ENCODE measurements at places on chromosomes 7 and 10.
A peak's percentile ranks its signal among the peaks of the same experiment; 100 is the strongest.

DNA sequence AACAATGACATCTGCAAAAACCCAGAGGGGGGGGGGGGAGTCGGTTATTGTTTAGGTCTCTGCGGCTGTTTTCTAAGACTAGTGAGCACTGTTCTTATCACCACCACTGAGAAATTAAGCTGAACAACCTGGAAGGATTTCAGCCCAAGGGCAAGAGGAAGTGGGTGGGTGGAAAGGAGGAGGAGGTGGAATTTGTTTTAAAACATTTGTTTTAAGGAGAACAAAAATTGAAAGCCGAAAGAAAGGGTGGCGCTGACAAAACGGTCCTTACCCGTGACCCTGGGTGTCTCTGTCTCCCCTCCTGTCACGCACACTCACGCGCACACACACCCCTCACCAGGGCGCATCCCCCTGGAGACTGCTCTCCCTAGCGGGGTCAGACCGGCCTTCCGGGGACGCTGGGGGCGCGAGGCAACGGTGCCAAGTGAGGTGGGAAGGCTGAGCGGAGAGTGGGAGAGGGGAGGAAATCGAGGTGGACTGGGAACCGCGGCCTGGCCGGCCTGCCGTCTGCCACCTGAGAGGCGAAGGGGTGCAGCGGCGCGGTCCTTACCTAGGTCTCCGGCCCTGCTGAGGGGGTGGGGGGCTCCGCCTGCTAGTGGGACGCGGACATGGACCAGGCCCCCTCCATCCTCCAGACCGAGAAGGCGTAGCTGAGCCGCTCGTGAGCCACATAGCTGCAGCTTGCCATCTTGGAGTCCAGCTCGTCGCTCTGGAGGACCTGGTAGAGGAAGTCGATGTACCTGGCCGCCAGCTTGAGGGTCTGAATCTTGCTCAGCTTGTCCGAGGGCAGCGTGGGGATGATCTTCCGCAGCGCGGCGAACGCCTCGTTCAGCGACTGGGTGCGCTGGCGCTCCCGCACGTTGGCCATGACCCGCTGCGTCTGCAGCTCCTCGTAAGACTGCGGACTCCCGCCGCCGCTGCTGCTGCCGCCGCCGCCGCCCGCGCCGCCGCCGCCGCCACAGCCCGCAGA, 1.0 kb downstream of the TWIST1 start:
- no peak for DNase-seq

DNA sequence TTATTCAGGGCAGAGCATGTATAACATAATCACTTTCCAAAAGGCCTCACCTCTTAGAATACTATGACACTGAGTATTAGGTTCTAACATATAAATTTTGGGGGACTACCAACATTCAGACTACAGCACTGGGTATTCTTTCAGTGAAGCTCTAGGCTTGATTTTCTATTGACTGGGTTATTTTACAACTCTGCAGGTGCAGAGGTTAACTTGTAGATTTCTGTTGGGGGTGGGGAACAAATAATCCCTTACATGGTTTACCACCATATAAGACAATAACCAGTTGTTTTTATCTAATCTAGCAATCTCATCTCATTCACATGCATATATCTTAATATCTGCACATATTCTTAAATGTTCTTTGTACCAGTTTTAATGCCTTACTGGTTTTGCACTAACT, 73.9 kb downstream of the ATE1 start:
- DNase-seq = no peak

GRCh38 chr7:70616821-70617220, 515.1 kb upstream of the GALNT17 start:
- DNase-seq = no peak

DNA sequence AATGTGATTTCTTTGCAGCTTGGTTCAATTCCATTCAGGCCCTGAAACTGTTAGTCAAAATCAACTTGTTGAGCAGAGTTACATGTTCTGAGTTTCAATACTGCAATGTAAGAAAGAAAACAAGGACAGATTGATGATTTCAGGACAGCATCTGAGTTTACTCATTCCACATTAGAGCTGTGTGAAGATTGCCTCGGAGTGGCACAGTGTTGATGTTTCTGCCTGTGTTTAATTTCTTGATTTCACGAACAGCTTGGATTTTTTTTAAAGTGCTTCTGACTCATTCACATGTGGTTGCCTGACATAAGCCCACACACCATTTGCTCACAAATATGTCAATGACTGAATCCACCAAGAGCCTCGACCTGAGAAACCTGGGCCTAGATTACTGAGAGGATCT, 101.2 kb upstream of the PARD3 start:
- DNase-seq = no peak

DNA sequence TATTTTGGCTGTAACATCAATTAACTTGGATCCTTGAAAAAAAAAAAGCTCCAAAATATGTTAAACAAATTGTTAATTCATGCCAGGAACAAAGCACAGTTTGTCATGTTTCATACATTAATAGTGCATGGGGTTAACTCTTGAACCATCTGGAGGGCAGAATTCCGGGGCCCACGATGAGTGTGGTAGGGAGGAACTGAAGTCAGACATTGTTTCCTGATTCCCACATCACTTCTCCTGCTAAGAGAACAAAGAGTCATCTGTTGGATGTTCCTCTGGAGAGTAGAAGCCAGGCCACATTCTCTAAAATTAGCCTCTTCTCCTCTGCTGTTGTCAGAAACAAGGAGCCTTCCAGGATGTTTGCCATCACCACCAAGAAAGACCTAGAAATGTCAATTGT, 54.6 kb downstream of the TMEM178B start:
- no peak for DNase-seq

DNA sequence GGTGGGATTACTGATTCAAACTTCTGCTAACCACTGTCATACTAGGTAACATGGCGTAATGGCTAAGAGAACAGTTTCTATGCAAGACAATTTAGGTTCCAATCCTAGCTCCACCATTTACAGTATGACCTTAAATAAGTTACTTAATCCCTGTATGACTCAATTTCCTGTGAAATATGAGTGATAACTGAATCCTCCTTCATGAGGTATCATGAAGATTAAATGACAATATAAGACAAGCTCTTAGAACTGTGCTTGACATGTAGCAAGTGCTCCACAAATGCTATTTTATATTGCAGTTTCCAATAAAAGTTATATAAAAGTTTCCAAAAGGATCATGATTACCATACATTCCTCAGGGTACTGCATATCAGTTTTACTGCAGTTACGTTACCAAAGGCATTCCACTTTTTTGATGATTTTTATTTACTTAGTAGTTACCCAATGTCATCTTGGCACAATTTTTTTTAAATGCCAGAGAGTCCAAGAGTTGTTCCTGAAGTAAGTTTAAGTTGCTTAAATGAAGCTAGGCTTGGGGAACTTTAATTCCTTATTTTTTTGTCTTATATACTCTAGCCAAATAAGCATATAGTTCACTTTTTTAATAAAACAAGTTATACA, 7.1 kb downstream of the DOCK4 start:
- DNase-seq = no peak

- no peak for DNase-seq
Measured at GRCh38 chr10:47207281-47207615, 92.7 kb upstream of the GDF10 start.

DNA sequence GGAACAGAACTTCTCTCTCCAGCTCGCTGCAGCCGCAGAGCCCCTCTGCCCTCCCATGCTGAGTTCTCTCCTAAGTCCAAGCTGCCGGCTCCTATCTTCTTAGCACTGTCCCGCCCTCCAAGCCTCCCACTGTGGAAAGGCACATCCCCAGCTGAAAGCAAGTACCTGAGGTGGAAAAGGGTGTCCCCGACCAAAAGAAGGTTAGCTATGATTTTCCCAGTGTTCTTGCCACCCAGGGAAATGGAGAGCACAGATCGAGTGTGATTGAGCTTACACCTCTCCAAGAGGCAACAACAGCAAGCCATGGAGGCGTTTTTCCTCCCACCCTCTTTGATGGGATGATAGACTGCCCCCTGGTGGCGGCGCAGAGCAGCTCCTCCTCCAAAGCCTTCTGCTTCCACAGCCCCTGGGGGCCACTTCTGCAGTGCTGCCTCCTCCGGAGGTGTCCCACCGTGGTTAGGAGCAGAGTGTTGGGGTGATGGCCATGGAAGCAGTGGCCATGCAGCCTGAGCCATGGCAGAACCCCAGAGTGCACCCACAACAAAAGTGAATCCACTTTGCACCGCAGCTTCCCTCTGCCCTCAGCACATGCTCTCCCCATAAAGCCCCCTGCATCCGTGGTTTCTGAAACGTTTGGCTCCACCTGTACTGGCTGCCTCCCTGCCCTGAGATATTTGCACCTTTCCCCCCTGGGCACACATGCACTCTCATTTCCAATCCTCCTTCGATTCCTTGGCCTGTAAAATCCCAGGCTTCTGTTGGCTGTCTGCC, 143.1 kb upstream of the STK17A start:
- peak; percentile 26 for DNase-seq

GRCh38 chr10:49271346-49271745, 27.6 kb upstream of the C10orf71 start:
- DNase-seq = no peak

- no peak for DNase-seq
Measured at GRCh38 chr10:74753442-74754211, 72.8 kb upstream of the KAT6B start.

- no peak for DNase-seq
Measured at GRCh38 chr10:44334621-44335184, 50.2 kb downstream of the CXCL12 start.

- no peak for DNase-seq
Measured at GRCh38 chr10:78028438-78029268, 662 bp downstream of the POLR3A start.

- DNase-seq = no peak
Measured at GRCh38 chr7:14438366-14438765, 448.9 kb upstream of the ETV1 start.

- DNase-seq = peak; percentile 40
Measured at GRCh38 chr7:130486114-130486953, 5.6 kb upstream of the MEST start.

GRCh38 chr7:28544453-28545117, 132.3 kb downstream of the CREB5 start:
- DNase-seq = no peak

Measured in activated T-helper 9 cell treated with anti-CD3 and anti-CD28 coated beads, Interleukin-2, amount 50 U/mL, for 16 hours (primary cell).